ENCODE measurements at places on chromosomes 7 and 10.

DNA sequence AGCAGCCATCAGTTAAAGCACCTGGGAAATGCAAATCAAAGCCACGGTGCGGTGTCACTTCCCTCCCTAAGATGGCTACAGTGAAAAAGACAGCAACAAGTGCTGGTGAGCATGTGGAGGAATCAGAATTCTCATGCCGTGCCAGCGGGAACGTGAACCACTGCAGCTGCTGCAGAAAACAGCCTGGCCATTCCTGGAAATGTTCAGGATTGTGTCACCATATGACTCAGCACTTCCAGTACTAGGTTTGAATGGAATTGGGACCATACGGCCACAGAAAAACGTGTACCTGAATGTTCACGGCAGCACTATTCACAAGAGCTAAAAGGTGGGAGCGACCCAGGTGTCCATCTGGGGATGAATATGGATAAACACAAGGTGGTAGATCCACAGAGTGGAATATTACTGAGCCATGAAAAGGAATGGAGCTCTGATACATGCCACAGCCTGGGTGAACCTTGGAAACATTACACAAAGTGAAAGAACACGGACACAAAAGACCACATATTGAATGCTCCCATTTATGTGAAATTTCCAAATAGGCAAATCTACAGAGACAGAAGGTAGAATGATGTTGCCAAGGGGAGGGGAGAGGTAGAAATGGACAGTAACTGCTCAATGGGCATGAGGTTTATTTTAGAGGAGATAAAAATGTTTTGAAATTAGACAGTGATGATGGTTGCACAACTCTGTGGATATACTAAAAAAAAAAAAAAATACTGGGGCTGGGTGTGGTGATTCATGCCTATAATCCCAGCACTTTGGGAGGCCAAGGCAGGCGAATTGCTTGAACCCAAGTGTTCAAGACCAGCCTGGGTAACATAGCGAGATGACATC is 61.6 kb downstream of the MICALL2 start:
- DNase-seq, result no peak

GRCh38 chr7:151454932-151455530 is 15.1 kb upstream of the CRYGN start:
- no peak for DNase-seq

- no peak for DNase-seq
Observed at GRCh38 chr10:49294731-49295130, 4.2 kb upstream of the C10orf71 start.

- no peak for DNase-seq
Observed at GRCh38 chr7:90988516-90988915, 275.7 kb upstream of the FZD1 start.

DNA sequence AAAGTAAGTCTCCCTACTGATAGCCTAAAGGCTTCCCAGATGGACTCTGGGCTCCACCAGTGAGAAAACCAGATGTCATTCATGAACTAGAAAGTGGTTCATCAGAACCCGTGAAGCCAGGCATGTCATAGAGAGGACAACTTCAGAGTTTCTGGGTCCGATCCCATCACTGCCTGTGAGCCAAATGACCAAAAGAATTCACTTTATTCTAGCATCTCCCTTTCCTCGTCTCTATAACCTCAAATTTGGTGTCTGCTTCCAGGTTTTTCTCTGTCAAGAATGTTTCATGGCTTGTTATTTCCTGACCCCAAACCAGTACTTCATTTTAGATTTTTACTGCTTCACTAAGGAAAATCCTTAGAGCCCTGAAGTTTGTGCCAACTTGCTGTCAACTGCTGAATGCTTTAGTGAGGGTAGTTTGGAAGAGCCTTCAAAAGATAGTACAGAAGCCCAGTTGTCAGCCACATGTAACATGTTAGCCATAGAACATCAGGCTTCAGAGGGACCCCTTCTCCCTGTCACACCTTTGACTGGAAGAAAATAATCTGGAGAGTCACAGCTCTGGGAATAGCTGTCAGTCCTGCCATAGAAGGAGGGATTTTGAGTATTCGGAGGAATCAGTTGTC is 34.0 kb downstream of the ITGB8 start:
- no peak for DNase-seq

GRCh38 chr10:9957351-9957750 is 1060.3 kb upstream of the CELF2 start:
- no peak for DNase-seq

DNA sequence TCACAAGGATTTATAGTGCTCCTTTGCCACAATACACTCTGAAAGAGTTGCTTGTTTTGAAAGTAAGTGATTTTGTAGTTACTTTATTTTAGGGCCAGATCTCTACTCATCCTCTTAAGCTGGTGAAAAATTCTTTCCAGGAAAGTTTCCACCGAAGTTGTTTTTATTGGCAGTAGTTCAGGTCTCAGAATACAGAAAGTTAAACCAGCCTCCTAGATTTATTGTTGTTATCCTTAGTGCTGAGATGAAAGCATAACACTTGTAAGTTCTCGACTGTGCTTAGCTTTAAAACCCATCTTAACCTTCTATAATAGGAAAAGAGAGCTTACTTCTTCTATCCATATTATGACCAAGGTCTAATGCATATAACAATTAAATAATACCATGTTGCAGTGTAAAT is 5.5 kb downstream of the AP3M1 start:
- no peak for DNase-seq

GRCh38 chr10:31319602-31320549 is 860 bp downstream of the ZEB1 start:
- DNase-seq, result peak; percentile 57

- no peak for DNase-seq
Observed at GRCh38 chr7:94687810-94688209, 31.9 kb upstream of the SGCE start.

DNA sequence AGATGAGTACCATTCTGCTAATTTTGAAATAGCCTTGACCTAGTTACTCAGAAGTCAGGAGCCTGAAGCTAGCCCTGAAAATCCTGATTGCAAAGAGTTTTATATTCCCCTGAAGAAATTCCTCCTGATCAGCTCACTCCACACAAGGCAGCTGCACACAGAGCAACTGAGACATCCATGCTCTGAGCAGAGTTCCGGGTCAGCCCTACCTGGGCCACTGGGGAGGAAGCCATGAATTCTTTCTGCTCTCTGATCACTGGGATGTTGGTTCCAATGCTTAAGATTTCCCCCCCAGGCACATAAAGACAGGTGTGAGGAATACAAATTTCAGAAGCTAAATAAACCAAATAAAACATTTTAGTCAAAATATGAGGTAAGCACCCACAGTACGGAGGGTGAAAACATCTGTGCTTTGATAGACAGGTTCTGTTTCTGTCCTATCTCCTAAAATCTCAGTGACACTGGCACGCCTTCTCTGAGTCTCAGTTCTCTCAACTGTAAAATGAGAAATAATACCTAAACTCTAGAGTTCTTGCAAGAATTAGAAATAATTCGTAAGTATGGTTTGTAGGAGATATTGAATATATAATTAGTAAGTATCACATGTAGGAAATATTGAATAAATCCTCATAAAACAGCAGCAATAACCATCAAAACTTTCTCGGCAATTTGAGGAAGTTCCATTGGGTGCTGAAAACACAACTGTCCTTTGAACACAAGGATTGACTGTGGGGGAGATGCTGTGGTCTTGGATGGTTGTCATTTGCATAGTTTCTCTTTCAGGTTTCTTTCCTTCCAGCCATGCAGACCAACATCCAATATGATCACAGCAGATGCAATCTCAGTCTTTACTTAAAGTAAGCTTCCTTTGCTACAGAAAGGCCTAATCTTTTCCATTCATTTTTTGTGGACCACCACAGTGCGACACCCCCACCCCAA is 133.0 kb upstream of the TNS3 start:
- DNase-seq, result no peak

DNA sequence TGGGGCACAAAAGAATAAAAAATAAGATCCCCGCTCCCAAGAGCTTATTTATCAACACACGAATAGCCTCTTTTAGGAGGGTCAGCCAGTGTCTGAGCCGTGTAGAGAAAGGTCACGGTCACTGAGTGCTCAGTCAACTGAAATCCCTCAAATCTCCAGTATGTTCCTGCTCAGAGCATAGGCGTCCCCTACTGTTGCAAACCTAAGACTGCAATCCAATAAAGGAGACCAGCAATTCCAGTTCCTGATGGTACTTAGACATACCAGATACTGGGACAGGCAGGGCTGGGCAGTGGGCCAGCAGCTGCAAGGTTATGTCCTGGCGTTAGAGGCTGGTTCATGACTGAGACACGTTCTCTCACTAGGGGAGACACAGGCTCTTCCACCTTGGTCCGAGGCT is 93.6 kb downstream of the CACNB2 start:
- no peak for DNase-seq

GRCh38 chr10:92689663-92690210 is at the start of gene HHEX:
Gene HHEX (plus strand): TSS chr10:92689955. CDS start chr10:92689987, 32 bp downstream.
- peak; percentile 72 for DNase-seq

DNA sequence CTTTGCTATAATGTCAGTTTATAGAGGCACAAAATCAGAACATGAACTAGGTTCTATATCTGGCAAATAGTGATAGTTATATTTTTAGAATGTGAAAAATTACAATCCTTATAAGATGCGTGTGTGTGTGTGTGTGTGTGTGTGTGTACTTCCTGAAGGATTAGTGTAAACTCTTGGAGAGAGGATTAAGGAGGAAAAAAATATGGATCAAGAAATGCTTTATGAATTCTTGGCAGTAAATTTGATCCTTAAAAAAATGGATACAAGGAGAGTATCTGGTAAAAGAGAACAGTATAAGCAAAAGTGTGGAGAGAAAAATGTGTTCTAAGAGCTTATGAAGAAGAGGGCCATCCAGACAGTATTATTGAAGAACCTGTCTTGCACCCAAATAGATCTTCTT is 484.3 kb downstream of the ADRA2A start:
- no peak for DNase-seq

DNA sequence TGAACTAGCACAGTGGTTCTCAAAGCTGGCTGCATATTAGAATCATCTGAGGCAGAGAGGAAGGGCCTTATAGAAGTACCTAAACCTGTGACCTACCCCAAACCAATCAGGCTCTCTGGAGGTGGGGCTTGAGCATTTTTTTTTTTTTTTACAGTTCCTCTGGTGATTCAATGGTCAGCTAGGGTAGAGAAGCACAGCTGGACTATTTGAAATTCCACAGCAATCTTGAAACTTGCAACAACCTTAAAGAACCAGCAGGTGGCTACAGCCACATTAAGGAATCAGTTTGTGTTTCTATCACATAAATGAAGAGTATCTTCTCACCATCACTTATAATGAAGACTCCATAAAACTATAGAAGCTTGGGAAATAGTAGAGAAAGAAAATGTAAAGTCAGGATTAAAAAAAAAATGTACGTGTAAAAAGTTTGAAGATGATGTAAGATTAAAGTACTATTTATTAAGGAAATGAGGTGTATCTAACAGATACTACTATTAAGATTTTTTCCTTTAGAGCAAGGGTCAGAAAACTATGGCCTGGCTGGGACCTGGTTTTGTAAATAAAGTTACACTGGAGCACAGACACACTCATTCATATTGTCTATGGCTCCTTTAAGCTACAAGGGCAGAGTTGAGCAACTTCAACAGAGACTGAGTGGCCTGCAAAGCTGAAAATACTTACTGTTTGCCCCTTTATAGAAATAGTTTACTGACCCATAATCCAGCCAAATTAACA is 3.8 kb downstream of the RTKN2 start:
- peak; percentile 43 for DNase-seq

DNA sequence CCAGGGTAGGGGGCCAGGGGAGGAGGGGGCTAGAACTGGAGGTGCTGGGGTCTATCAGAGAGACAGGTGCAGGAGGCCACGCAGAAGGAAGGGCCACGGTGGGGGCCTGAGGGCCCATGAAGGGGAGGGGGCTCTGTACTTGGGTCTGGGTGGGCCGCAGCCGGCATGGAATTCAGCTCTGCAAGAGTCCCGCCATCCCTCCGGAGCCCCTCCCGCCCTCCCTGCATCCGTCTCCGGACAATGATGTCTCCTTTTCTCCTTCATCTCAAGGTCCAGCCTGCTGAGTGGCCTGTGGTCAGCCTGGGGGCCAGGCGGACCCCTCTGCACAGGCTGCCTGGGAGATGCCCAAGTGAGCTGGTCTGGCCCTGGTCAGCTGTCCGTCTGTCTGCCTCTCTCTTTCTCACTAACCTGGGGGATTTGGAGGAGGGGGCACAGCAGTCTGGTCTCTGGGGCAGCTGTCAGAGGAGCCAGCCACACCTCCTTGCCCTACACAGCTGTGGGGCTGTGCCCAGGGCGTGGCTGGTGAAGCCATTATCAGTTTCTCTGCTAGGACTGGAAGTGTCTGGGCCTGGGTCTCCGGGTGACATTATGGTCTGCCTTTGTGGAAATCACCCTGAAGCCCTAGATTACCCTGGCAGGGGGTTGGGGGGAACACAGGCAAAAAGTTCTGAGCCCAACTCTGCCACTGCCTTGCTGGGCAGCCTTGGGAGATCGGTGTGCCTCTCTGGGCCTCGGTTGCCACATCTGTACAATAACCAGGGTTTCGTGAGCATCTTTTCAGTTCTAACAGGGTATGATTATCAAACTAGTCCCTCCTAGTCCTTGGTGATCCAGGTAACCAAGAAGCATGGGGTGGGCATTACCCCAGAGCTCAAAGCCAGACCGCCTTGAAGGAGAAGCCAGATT is 19.0 kb upstream of the HSPB1 start:
- DNase-seq, result no peak

DNA sequence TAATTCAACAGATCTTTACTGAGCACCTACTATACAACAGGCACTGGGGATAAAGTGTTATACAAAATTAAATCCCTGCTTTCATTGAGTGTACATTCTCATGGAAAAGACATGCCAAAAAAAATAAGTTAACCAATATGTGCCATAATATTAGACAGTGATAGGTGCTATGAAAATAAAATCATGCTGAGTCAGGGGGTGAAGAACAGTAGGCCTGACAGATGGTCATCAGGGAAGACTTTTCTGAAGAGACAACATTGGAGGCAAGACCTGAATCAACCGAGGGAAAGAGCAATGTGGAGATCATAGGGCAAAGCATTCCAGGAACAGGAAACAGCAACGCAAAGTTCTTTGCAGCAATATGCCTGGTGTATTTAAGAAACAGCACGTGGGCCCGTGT is 135.5 kb downstream of the C1GALT1 start:
- no peak for DNase-seq

GRCh38 chr10:103416436-103417147 is 20.2 kb downstream of the PDCD11 start:
- peak; percentile 61 for DNase-seq

GRCh38 chr10:62613424-62613823 is 191.1 kb upstream of the ADO start:
- no peak for DNase-seq

GRCh38 chr10:124142960-124143359 is 49.6 kb upstream of the CHST15 start:
- DNase-seq, result no peak

GRCh38 chr7:98202367-98203195 is 8.7 kb upstream of the BHLHA15 start:
- DNase-seq, result peak; percentile 82

DNA sequence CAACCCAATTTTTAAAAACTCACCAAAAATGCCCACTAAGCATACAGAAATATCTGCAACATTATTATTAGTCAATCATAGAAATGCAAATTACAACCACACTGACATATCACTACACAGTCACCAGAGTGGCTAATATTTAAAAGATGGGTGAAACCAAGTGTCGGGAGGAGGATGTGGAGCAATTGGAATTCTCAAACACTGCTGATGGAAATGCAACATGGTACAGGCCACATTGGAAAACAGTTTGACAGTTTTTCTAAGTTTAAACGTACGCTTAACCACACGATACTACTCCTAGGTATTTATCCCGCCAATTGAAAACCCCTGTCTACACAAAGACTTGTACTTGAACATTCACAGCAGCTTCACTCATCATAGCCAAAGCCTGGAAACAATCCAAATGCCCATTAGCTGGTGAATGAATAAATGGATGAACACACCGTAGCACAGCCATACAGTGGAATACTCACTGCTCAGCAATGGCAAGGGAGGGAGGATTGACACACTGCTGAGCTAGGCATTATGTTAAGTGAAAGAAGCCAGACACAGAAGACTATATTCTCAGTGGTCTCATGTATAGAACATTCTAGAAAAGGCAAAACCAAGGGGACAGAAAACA is 16.3 kb downstream of the GCK start:
- DNase-seq, result no peak
